ENCODE measurements at places on chromosomes 12 and 14. TPM values are rescaled to one million over a fixed set of nuclear protein-coding genes. Genes with fewer than 3 reads are reported as not detected.

The CACNB3 gene
- 18.1 TPM for total RNA-seq

- no peak for DNase-seq
Observed at GRCh38 chr14:104161602-104162367, 23.4 kb downstream of the KIF26A start.

DNA sequence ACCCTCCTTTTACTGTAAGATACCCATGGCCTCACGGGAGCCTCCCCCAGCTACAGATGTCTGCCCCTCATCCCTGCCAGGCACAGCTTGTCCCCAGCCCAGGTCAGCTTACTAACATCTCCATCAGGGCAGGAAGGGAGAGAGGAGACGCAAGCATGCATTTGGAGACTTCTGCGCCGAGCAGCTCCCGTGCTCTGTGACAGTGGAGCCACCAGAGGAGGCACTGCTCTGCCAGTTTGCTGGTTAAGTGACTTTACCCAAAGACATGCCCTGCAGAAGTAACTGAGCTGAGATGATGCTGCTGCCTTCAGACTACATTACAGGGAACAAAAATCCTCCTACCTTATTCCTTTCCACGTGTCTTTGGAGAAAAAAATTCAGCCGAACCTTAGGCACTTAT is 133.4 kb downstream of the ESRRB start:
- DNase-seq = no peak

The SERPINA9 gene
- not detected for total RNA-seq

DNA sequence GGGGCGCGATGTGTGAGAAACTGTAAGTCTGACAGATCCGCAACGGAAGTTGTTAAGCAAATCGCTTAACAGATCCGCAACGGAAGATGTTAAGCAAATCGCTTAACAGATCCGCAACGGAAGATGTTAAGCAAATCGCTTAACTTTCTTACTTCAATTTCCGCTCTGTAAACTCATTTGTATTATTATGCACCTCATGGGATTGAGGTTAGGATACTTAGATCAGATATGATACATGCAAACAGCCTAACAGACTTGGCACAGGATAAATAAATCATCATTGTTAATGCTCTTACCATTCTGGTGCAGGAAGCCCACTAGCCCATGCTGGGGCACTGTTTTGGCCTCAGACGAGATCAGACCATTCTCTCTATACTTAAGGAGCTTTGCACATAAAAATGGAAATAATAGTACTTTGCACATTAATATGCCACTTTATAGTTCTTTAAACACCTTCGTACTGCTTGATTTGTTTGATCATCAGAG is 399 bp downstream of the NCAPD2 start:
- no peak for DNase-seq

- no peak for DNase-seq
Observed at GRCh38 chr12:9701380-9702154, 31.3 kb downstream of the CLECL1 start.

The SLC22A17 gene
- 13.0 TPM for total RNA-seq

DNA sequence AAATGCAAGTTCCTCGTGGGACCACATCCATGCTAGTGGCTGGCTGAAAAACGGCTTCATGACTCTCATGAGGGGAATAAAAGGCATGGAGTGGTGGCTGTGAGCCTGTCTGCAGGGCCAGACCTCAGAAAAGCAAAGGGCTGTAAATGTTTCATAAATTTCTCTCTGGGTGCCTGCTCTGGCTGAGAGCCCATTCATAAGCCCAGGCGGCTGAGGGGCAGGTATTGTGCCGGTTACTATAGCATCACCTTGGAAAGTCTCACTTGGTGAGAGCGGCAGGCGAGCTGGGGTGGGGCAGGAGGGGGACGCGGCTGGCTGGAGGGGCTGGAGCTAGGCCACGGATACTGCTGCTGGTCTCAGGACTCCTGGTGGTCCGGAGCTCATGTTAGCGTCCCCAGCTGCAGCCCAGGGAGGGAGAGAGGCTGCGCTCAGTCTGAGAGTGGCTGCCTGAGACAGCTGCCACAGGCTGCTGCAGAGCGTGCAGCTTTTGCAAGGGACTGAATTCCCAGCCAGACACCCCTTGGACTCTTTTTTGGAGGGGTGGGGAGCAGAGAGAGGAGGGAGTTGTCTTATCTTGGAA is at the start of gene SLC17A8:
Gene SLC17A8, plus strand, starts transcription at position 431 of the 580 bp plus-strand sequence. CDS start 318 bp downstream, outside the sequence.
- no peak for DNase-seq

DNA sequence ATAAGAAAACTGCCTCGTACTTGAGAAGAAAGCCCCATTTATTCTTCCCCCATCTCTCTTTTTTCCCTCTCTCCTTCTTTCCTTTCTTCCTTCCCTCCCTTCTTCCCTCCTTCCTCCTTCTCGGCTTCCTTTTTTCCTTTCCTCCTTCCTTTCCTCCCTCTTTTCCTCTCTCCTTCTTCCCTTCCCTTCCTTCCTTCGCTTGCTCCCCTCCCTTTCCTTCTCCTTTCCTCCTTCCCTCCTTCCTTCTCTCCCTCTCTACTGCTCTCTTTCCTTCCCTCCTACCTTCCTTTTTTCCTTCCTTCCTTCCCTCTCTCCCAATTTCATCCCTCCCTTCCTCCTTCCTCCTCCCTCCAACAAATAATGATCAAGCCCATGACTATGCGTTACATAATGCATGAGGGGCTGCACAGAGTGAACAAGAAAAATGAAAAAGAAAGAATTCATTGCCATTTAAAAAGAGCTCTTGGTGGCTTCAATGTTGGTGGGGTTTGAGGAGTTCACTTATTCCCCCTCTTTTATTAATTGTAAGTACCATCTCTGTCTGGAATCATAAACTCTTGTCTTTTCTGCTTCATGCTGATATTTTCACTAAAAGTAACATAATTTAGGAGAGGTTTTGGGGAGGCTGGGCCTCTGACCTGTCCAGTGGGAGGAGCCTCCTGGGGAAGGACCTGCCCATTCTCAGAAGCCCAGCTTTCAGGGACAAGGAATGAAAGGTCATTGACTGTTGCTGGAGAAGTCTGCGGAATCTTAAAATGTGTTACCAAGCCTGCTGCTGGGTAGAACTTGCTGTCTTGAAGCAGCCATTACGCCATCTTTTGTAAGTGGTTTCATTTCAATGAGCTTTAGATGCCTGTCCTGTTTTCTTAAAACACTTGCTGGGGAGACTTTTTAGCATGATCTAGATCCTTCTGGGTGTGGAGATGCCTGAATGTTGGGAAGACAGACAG is 144.3 kb downstream of the CHST11 start:
- no peak for DNase-seq
